ENCODE measurements at places on chromosomes 11 and 22.

DNA sequence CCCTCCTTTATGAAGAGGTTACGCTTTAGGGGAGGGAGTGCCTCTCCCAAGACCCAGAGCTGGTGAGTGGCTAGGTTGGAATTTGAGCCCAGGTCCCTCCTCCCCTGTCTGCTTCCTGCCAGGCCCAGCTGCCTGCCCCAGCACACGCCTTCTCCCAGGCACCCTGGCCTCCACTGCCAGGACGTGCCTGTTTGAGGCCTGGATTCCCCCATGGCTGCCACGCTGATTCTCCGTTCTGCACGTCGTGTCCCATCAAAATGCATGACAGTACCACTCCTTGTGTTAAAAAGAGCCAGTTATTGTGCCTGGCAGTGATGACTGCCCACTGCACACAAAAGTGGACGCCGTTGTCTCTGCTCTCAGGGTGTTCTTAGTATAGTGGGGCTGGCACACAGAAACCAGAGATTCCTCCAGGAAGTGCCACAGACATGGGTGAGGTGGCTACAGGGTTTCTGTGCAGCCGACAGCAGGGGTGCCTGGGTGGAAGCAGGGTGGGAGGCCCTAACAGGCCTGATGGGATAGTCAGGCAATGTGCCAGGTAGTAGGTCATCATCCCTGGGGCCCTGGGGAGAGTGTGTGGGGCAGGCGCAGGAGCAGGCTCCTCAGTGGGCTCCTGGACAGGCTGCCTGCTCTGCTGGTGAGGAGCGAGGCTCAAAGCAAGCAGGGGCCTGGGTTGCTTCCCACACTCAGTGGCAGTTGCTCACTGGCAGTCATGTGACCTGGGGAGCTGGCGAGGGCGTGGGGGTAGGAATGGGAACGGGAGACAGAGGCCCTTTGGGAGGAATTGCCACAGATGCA lies 24.2 kb downstream of the MED15 start:
- no peak for DNase-seq

DNA sequence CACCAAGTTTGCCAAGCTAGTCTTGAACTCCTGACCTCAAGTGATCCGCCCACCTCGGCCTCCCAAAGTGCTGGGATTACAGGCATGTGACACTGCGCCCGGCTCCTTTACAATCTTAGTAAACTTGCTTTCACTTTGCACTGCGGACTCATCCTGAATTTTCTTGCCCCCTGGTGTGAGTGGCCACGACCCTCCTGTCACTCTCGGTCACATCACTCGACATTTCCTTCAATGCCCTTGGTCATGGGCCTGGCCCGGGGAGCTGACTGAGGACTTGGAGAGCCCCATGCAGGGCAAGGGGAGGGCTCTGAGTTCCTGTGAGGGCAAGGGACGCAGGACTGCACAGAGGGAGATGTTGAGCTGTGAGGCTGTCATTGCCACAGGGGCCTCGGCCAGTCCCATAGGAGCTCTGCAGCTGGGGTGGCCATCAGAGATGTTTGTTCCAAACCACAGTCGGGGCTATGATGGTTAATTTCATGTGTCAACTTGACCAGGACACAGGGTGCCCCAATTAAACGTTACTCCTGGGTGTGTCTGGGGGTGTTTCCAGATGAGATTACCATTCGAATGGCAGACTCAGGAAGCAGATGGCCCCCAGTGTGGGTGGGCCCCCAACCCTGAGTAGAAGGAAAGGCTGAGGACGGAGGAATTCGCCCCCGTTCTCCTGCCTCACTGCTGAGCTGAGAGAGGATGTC lies 21.2 kb downstream of the A4GALT start:
- no peak for DNase-seq

DNA sequence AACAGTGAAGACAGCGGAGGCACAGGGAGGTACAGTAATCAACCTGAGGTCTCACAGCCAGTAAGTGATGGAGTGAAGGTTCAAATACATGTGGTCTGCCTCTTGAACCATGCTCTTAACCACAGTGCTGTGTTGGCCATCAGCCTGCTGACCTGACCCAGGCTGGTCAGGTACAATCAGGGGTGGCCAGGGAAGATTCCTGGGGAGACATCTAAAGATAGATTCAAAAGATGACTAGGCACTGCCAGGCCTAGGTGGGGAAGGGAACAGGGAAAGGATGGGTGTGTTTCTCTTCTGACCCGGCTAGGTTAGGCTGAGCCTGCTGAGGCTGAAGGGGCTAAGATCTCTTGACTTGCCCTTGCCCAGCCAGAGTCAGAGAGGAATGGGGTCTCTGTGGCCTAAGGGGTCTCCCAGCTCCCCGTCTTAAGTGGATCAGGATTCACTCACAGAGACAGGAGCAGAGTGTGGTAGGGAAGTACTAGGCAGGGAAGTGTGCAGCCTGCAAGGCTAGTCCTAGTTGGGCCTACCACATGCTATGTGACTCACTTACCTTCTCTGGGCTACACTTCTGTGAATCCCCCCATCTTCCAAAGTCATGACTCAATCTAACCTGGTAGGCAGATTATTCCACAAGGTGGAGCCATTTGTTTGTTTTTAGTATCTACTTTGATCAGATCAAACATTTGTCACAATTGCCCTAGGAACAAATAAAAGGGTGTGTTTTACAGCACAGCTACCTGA lies 10.4 kb upstream of the SREBF2 start:
- no peak for DNase-seq

GRCh38 chr11:84871116-84871515 lies 756.0 kb downstream of the DLG2 start:
- no peak for DNase-seq

GRCh38 chr11:109828387-109828786 lies 264.8 kb upstream of the ZC3H12C start:
- DNase-seq: no peak

GRCh38 chr11:95506777-95507176 lies 275.8 kb upstream of the SESN3 start:
- DNase-seq: no peak

Data from stimulated activated CD8-positive, alpha-beta memory T cell treated with anti-CD3 and anti-CD28 coated beads, Interleukin-7, amount 100 ng/mL, for 1 hour (primary cell).